ENCODE measurements at places on chromosomes 2 and 18. TPM values are rescaled to one million over a fixed set of nuclear protein-coding genes. Genes with fewer than 3 reads are reported as not detected.

Gene UPP2
- not detected for total RNA-seq

Gene MEP1B
- not detected for total RNA-seq

Gene SPDYA
- 0.65 TPM for total RNA-seq

Gene KIF1A
- total RNA-seq = 0.42 TPM

Gene FAHD2B
- 19.1 TPM for total RNA-seq

Gene DUSP11
- total RNA-seq = 16.6 TPM

Gene FRZB
- 0.76 TPM for total RNA-seq

Gene AQP12B
- not detected for total RNA-seq

Gene QPCT
- 11.5 TPM for total RNA-seq

- no peak for DNase-seq
- peaks cover 88% of the 10 kb centered on the region for H3K4me1 ChIP-seq
- no peaks in the 10 kb centered on the region for H3K27me3 ChIP-seq
- H3K27ac ChIP-seq = peak overlapping the region; percentile 78
- no peaks in the 10 kb centered on the region for H3K36me3 ChIP-seq
These were observed 63.1 kb downstream of the TNS1 start for GRCh38 chr2:217939629-217940245.

DNA sequence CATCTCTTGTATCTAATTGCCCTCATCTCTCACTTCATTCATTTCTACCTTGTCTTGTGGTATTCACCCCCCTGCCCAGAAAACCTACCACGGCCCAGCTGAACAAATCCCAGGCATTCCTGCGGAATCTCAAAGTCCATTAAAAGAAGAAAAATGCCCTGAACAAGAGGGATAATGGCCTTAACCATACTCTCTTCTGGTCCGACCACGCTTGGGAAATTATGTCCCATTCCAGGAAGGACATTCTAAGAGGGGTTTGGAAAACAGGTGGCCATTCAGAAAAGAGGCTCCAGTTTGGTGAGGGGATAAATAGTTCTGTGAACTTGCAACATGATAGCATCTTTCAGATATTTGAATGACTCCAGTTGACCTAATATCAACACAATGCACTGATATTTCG is 349.9 kb upstream of the ZNF521 start:
- H3K27me3 ChIP-seq = no peaks in the 10 kb centered on the region
- H3K4me1 ChIP-seq = no peaks in the 10 kb centered on the region
- DNase-seq = no peak
- no peak overlapping the region for H3K27ac ChIP-seq

DNA sequence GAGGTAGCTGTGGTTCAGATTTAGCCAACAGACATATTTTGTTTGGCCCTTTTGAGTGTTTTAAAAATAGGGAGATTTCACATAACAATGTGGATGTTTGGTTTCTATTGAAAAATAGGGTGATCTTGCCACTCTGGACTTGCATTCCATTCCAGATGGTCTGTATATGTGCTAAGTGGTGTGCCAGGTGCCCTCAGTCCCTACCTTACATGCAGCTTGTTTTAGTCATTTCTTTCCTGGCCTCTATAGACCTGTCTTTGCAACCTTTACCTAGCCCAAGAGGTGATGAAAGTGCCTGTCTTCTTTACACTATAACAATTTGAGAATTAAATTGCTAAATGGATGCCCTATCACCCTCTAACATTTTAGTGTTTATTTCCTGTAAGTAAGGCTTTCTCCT is 11.1 kb downstream of the EML4 start:
- no peak for DNase-seq
- peaks cover 3% of the 10 kb centered on the region for H3K4me1 ChIP-seq
- H3K36me3 ChIP-seq = no peaks in the 10 kb centered on the region
- H3K4me3 ChIP-seq = no peak overlapping the region
- H3K27me3 ChIP-seq = no peaks in the 10 kb centered on the region

DNA sequence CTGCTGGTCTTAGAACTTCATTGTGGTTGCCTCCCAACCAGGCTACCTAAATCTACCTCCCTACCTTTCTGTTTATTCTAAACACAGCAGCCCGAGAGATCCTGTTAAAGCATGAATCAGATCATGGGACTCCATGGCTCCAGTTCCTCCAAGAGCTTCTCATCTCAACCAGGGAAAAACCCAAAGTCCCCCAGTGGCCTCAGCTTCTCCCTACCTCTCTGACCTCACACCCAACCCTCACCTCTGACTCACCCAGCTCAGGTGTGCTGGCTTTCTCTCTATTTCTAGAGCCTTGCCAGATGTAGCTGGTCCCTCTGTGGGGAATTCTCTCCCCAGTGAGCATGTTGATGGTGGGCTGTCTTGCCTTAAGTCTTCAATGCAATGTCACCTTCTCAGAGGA is 93.8 kb upstream of the COPS8 start:
- peaks cover 20% of the 10 kb centered on the region for H3K4me1 ChIP-seq
- H3K27me3 ChIP-seq = no peaks in the 10 kb centered on the region
- no peaks in the 10 kb centered on the region for H3K36me3 ChIP-seq

DNA sequence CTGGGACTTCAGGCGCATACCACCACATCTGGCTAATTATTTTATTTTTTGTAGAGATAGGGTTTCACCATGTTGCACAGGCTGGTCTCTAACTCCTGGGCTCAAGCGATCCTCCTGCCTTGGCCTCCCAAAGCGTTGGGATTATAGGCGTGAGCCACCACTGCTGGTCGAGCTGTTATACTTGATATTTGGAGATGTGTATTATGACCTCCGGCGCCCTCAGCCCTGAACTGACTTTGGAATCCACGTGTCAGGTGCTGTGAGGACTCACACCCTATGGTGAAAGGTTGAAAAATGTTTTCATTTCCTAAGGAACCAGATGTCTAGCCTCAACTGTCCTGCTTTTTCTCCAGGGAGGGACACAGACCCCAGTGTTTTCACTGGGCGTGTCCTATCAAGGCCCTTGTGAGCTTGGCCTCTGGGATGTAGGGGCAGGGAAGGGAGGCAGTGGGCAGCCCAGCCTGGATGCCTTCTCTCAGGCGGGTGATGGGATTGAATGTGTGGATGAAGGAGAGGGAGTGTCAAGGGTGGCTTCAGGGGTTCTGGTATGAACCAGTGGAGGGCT is 56.4 kb upstream of the HAAO start:
- H3K4me3 ChIP-seq = no peak overlapping the region
- DNase-seq = no peak
- H3K4me1 ChIP-seq = peaks cover 6% of the 10 kb centered on the region
- H3K36me3 ChIP-seq = no peaks in the 10 kb centered on the region
- H3K27me3 ChIP-seq = no peaks in the 10 kb centered on the region

GRCh38 chr2:107072150-107072940 is 186.4 kb upstream of the ST6GAL2 start:
- DNase-seq = no peak
- no peak overlapping the region for H3K4me3 ChIP-seq
- no peaks in the 10 kb centered on the region for H3K4me1 ChIP-seq
- no peaks in the 10 kb centered on the region for H3K27me3 ChIP-seq
- H3K27ac ChIP-seq = no peak overlapping the region

GRCh38 chr2:216044883-216045486 is 31.6 kb upstream of the MREG start:
- no peaks in the 10 kb centered on the region for H3K4me1 ChIP-seq
- H3K27ac ChIP-seq = no peak overlapping the region
- H3K27me3 ChIP-seq = no peaks in the 10 kb centered on the region
- no peak overlapping the region for H3K4me3 ChIP-seq
- no peaks in the 10 kb centered on the region for H3K36me3 ChIP-seq
- DNase-seq = no peak

DNA sequence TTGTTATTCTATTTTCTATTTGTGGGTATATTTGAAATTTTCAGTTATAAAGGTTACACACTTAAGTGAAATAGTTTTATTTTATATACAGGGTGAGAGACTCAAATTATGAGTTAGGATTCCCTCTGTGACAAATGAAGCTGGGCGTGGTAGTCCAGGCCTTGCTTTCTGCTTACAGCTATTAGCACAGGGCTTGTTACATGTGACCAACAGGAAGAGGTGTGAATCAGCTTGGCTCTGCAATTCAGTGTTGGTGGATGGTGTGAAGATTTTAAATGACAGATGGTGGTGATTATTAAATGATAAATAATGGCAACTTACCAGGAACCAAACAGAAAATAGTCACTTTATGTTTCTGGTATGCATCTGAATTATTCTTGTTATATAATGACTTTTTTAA is 64.4 kb upstream of the NOSTRIN start:
- no peaks in the 10 kb centered on the region for H3K36me3 ChIP-seq
- no peaks in the 10 kb centered on the region for H3K4me1 ChIP-seq
- H3K4me3 ChIP-seq = no peak overlapping the region
- H3K27me3 ChIP-seq = no peaks in the 10 kb centered on the region
- H3K27ac ChIP-seq = no peak overlapping the region

DNA sequence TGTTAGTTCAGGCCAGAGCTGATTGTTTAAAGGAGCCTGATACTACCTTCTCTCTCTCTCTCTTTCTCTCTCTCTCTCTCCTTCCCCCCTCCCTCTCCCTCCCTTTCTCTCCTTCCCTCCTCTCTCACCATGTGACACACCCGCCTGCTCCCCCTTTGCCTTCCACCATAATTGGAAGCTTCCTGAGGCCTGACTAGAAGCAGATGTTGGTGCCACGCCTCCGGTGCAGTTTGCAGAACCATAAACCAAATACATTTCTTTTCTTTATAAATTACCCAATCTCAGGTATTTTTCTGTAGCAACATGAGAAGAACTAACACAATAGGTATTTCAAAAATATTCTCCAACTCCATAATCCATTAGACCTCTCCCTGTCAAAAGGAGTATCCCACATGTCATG is 62.4 kb downstream of the ANKRD62 start:
- H3K36me3 ChIP-seq = no peaks in the 10 kb centered on the region
- no peaks in the 10 kb centered on the region for H3K27me3 ChIP-seq
- no peak overlapping the region for H3K27ac ChIP-seq
- no peak for DNase-seq

- H3K27ac ChIP-seq = peak overlapping the region; percentile 51
- no peak overlapping the region for H3K4me3 ChIP-seq
- DNase-seq = no peak
- peaks cover 48% of the 10 kb centered on the region for H3K4me1 ChIP-seq
- H3K36me3 ChIP-seq = peaks cover under 1% of the 10 kb centered on the region
These were observed 12.6 kb downstream of the NOP58 start for GRCh38 chr2:202278036-202278760.

GRCh38 chr2:237613679-237614078 is 13.7 kb upstream of the LRRFIP1 start:
- H3K4me3 ChIP-seq = no peak overlapping the region
- H3K27me3 ChIP-seq = peaks cover 7% of the 10 kb centered on the region
- no peak for DNase-seq
- no peak overlapping the region for H3K27ac ChIP-seq
- H3K4me1 ChIP-seq = peaks cover 30% of the 10 kb centered on the region
- no peaks in the 10 kb centered on the region for H3K36me3 ChIP-seq

DNA sequence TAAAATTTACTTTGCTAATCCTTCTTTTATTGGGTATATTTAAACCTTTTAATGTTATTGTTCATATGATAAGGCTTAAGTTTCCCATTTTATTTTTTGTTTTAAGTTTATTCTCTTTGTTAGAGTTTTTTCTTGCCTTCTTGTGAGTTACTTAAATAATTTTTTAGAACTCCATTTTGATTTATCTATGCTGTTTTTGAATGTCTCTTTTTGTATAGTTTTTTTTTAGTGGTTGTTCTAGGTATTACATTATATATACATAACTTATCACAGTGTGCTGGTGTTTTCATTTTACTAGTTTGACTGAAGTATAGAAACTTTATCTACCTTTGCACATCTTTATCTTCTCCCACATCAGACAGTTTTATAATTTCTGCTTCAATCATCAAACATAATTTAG is 49.4 kb upstream of the TGFA start:
- H3K27me3 ChIP-seq = peaks cover 4% of the 10 kb centered on the region
- no peak overlapping the region for H3K4me3 ChIP-seq
- H3K27ac ChIP-seq = no peak overlapping the region
- no peaks in the 10 kb centered on the region for H3K4me1 ChIP-seq
- H3K36me3 ChIP-seq = no peaks in the 10 kb centered on the region
- DNase-seq = no peak

GRCh38 chr2:65499216-65499615 is 66.8 kb upstream of the SPRED2 start:
- H3K4me3 ChIP-seq = no peak overlapping the region
- H3K4me1 ChIP-seq = no peaks in the 10 kb centered on the region
- H3K27me3 ChIP-seq = no peaks in the 10 kb centered on the region
- DNase-seq = no peak
- H3K36me3 ChIP-seq = no peaks in the 10 kb centered on the region
- no peak overlapping the region for H3K27ac ChIP-seq

GRCh38 chr2:97663626-97663961 is 250 bp downstream of the ACTR1B start:
- H3K27ac ChIP-seq = peak overlapping the region; percentile 94
- no peaks in the 10 kb centered on the region for H3K27me3 ChIP-seq
- no peak for DNase-seq
- no peaks in the 10 kb centered on the region for H3K4me1 ChIP-seq

DNA sequence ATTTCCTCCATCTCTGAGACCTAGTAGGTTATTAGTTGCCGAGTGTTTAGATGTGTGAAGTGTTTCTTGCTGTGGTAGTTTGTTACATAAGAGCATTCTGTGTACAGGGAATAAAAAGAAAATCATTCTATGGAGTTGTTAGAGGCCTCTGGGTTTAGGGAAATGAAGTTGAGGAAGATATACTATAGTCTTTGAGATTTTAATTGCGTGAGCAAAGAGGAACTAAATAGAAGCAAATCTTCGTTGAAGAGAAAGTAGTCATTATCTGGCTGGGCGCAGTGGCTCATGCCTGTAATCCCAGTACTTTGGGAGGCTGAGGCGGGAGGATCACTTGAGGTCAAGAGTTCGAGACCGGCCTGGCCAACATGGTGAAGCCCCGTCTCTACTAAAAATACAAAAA is 19.0 kb downstream of the USP39 start:
- H3K27ac ChIP-seq = no peak overlapping the region
- no peak overlapping the region for H3K4me3 ChIP-seq
- H3K27me3 ChIP-seq = no peaks in the 10 kb centered on the region
- DNase-seq = no peak
- no peaks in the 10 kb centered on the region for H3K36me3 ChIP-seq

- DNase-seq = no peak
- H3K4me3 ChIP-seq = no peak overlapping the region
- H3K36me3 ChIP-seq = no peaks in the 10 kb centered on the region
- H3K4me1 ChIP-seq = no peaks in the 10 kb centered on the region
- no peak overlapping the region for H3K27ac ChIP-seq
- H3K27me3 ChIP-seq = no peaks in the 10 kb centered on the region
These were observed 37.5 kb upstream of the SOS1 start for GRCh38 chr2:39158351-39158750.
